Uterus (tissue), 4 donors: ENCODE measurements at places on chromosomes 11 and 22. TPM values are rescaled to one million over a fixed set of nuclear protein-coding genes. Genes with fewer than 3 reads are reported as not detected.
A peak's percentile ranks its signal among the peaks of the same experiment; 100 is the strongest.

Gene MMP8
- total RNA-seq = 1.5 TPM

DNA sequence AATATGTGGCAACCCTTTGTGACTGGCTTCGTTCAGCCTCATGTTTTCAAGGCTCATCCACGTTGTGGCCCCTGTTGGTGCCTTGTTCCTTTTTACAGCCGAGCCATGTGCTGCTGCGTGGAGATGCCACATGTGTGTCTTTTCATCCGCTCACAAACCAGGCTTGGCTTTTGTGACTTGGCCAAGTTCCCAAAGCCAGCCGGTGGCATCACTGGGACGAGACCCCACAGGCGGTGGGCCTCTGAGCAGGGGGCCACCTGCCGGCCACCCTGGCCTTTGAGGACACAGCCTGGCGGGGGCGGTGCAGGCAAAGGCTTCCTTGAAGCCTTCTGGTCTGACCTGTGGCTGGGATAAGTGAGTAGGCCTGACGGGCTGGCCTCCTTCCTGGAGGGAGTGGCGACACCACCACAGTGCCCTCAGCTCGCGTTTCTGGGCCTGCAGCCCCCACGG lies 10.5 kb downstream of the GRK2 start:
- DNase-seq = peak; percentile 57

Gene OR2AG2
- total RNA-seq = 0.14 TPM

Gene PDGFD
- 40.4 TPM for total RNA-seq

Gene FAR1
- 63.8 TPM for total RNA-seq

- no peak for DNase-seq
Measured at GRCh38 chr11:20310137-20310536, 53.4 kb upstream of the HTATIP2 start.

DNA sequence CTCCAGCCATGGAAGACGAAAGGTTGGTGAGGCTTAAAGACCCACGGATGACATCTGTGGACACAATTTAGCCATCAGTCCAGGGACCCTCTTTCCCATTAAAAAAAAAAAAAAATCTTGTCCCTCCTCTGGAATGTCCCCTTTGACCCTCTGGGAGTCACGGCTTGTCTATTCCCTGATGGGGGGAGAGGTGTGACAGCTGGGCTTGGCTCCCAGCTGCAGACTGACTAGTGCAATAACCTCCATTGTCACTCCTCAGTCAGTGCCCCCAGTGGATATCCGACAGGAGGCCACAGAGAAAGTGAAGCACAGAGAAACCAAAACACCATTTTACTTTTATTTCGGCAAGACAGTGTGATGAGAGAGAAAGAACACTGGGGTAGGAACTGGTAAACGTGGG lies 2.7 kb upstream of the VSIG2 start:
- no peak for DNase-seq

DNA sequence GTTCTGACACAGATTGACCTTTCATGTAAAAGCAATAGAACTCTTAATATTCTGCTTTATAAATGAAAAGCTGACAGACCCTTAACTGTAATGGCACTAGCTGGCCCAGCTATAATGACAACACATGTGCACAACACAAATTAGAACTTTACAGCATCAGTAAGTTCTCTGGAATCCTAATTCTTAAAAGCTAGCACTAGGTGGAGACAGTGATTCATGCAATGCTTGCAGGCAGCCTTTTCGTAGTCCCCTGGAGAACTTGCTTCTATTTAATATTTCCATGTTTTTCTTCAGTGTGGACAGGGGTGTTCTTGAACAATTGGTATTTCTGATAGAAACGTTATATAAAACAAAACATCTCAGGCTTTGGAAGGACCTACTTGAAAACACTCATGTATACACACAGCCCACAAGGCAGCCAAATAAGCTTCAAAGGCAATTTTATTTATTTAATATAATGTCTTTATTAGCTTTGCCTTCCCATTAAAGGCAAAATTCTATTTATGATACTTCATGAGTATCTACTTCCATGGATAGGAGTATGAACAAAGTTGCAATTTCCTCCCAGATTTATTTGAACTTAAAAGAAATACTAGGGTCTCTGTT lies 374.3 kb upstream of the MPPED2 start:
- no peak for DNase-seq

GRCh38 chr11:7635137-7635536 lies 38.2 kb downstream of the CYB5R2 start:
- DNase-seq = no peak

- DNase-seq = no peak
Measured at GRCh38 chr22:24796056-24796455, 10.0 kb upstream of the SGSM1 start.

Gene CDC42BPG
- under 0.01 TPM for total RNA-seq

Gene LDLRAD3
- 10.7 TPM for total RNA-seq

- no peak for DNase-seq
Measured at GRCh38 chr11:119511614-119512306, 88.8 kb upstream of the THY1 start.

Gene CATSPER1
- not detected for total RNA-seq

GRCh38 chr11:9577556-9577955 lies 4.1 kb downstream of the WEE1 start:
- no peak for DNase-seq

DNA sequence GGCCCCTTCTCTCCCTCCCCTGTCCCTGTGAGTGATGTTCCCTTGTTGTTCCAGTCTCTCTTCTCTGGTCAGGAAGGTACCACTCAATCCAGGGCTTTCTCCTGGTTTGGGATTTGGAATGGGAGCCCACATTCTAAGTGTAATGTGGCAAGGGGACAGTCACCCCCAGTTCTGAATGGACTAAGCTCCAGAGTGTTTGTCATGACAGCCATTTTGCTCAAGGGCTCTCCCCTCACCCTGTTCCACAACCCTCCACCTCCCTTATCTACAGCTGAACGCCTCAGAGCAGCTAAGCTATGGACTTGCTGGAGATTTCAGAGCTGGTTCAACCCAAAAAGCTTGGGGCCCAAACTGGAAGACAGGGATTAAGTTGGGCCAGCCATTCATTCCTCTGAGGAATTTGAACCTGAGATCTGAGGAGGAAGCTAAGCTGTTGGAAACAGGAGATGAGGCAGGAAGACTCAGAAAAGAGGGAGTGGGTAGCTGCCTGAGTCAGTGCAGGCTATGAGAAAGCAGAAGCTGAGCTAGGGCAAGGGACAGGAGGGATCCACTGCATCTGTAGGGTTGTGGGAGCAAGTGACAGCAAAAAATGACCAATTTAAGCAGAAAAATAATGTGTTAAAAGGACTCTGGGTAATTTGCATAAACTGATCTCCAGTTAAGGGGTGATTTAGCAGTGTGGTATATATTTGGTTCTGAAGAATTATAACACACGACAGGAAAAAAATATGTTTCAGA lies 22.9 kb upstream of the FCHSD2 start:
- DNase-seq = no peak

GRCh38 chr22:16933291-16934282 lies 74.4 kb downstream of the GAB4 start:
- no peak for DNase-seq

DNA sequence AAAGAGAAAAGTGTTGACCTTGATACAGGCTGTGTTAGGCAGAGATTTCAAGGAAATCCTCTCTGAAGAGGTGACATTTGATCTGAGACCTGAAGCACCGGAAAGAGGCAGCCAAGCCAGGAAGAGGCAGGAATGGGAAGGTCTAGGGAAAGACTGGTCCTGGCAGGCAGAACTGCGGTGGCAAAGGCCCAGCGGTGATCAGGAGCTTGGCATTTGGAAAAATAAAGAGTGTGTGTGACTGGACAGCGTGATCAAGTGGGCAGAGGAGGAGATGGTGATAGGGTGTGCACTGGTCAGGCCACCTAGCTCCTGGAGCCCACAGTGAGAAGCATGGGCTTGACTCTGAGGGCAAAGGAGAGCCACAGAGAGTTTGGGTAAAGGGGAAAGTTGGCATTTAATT lies 27.2 kb upstream of the GAB4 start:
- DNase-seq = no peak

Gene KRTAP5-10
- total RNA-seq = not detected

Gene PIK3C2A
- total RNA-seq = 83.8 TPM

Gene BIRC3
- 7.0 TPM for total RNA-seq

DNA sequence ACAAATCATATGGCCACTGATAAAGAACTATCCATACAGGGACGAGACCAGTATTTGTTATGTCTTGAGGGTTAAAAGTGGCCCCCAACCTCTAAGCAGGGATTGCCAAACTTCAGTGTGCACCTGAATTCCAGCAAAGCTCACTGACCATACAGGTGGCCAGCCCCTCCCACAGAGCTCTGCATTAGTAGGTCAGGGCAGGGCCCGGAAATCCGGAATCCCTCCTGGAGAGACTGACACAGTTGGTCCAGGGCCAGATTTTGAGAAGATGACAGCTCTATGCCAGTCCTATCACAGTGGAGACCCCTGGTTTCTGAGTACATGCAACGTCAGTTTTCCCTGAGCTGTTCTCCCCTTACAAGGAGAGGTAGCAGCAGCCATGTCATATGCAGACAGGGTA lies 20.8 kb downstream of the VPS37C start:
- no peak for DNase-seq

DNA sequence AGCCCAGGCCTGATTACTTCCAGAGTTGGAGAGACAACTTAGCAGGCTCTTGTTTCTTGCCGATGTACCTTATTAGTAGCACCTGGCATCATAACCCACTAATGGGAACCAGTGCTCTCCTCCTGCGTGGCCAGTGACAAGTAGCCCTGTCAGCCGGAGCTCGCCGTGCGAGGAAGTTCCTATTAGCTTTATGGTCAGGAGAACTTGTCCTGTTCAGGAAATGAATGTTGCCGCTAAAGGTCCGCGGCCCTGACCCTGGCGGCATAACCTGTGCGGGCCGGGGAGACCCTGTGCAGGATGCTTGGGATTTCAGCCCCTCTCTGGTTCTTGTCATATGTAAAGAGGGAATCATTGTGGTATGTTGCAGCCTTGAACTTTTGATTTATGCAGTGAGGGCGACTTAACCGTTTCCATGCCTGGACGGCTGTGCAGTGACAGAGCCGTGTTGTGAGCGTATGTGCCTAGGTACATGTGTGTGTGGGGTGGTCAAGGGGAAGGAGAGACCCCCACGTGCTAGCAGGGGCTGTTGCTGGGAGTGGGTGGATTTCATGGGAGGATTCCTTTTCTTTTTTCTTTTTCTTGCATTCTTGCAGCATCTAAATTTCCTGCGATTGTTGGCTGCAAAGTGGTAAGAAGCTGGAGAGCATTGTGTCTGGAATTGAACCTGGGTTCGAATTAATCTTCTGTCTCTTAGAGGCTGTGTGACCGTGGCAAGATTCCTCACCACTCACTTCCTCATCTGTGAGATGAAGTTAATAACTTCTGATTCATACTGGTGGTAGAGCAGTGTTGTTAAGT lies 15.2 kb downstream of the ZBTB16 start:
- DNase-seq = no peak

DNA sequence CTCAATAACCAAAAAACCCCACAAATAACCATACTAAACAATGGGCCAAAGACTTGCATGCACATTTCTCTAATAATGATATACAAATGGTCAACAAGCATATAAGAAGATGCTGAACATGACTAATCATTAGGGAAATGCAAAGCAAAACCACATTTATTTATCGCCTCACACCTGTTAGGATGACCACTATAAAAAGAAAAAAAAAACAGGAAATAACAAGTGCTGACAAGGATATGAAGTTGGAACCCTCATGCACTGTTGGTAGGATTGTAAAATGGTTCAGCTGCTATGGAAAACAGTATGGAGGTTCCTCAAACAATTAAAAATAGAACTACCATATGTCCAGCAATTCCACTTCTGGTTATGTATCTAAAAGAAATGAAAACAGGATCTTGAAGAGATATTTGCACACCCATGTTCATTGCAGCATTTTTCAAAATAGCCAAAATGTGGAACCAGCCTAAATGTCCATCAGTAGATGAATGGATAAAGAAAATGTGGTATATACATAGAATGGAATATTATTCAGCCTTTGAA lies 66.2 kb downstream of the AMBRA1 start:
- DNase-seq = no peak

Gene NTM
- total RNA-seq = 5.7 TPM

GRCh38 chr22:45149671-45150070 lies 14.1 kb upstream of the NUP50 start:
- no peak for DNase-seq

DNA sequence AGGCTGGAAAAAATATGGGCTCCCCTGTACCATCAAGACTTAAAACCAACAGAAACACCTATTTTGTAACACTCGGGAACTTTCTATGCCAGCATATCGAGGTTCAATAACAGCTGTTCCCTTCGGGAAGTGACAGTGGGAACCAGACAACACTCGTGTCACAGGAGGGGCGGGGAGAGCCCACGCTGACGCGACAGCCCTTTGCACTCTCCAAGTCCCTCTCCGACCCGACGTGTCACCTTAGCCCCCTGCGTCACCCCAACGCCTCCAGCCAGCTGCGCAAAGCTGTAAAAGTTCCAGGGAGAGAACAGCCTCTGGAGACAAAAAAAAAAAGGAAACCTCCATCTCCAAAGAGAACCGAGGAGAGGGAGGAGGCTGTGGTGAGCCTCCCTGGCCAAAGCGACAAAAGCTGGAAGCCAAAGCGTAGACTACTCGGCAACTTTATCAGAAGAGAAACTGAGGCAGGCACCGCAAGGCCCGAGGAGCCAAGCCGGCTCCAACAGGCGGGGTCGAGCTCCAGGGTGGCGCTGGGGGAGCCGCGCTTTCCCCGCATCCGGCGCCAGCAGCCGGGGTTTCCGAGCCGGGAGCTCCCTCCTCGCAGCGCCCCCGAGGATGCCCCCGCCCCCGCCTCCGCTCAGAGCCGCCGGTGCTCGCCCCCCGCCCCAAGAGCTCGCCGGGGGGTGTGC lies 751 bp downstream of the ARFGAP3 start:
- DNase-seq = peak; percentile 40

Gene CECR2
- total RNA-seq = 6.3 TPM

- no peak for DNase-seq
Measured at GRCh38 chr11:23611726-23612125, 751.5 kb upstream of the CCDC179 start.

Gene GRK3
- total RNA-seq = 5.6 TPM

GRCh38 chr11:79147011-79147410 lies 293.8 kb downstream of the TENM4 start:
- no peak for DNase-seq

DNA sequence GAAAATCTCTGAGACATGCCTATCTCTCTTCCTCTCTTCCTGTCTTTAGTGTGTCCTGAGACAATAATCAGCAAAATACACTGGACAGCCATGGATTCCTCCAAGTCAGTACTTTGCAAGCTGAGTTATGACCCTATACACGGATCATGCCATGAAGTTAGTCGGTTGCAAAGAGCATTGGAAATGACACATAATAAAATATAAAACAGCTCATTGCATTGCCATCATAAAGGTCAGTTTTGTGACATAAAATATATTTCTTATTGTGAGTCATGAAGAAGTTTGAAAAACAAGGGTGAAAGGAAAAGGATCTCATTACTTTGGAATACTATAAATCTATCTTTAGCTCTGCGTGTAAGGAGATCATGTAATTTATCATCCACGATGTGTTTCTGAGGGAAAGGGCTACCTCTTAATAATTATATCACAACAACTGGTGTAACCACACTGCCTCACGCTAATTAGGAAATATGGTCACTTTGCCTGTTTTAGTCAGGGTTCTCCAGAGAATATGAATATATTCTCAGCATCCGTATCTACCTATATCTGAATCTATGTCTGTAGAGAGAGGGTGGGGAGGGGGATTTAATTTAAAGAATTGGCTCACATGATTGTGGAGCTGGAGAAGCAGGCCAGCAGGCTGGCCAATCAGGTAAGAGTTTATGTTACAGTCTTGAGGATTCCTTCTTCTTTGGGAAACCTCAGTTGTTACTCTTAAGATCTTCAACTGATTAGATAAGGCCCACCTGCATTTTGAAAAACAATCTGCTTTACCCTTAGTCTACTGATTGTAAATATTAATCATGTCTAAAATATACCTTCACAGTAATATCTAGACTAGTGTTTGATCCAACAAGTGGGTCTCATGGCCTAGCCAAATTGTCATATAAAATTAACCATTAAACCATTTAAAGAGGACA lies 198.8 kb downstream of the FAT3 start:
- DNase-seq = no peak
